Left renal cortex interstitium (tissue), 4 donors: ENCODE measurements at places on chromosomes 1 and 21. TPM values are rescaled to one million over a fixed set of nuclear protein-coding genes. Genes with fewer than 3 reads are reported as not detected.

Gene AADACL4
- polyA plus RNA-seq, result 0.97 TPM

Gene LHX8
- polyA plus RNA-seq, result not detected

Gene ERRFI1
- polyA plus RNA-seq, result 24.8 TPM

Gene LCE6A
- polyA plus RNA-seq, result not detected

Gene REN
- polyA plus RNA-seq, result 138 TPM

Gene TRABD2B
- 25.1 TPM for polyA plus RNA-seq

Gene HMGN1
- 722 TPM for polyA plus RNA-seq

Gene DNM3
- polyA plus RNA-seq, result 3.5 TPM

Gene CA6
- 0.26 TPM for polyA plus RNA-seq

Gene TRIM63
- polyA plus RNA-seq, result 0.87 TPM

Gene PIK3C2B
- 28.7 TPM for polyA plus RNA-seq

Gene NGF
- 2.0 TPM for polyA plus RNA-seq

Gene TRPM2
- 1.2 TPM for polyA plus RNA-seq

Gene NES
- 158 TPM for polyA plus RNA-seq

Gene SUSD4
- 22.9 TPM for polyA plus RNA-seq

Gene CHIA
- not detected for polyA plus RNA-seq

Gene TMEM81
- 5.0 TPM for polyA plus RNA-seq

Gene SELENOF
- 330 TPM for polyA plus RNA-seq

Gene GPR153
- 10.2 TPM for polyA plus RNA-seq

Gene PADI4
- polyA plus RNA-seq, result 0.46 TPM

Gene KCNT2
- 9.4 TPM for polyA plus RNA-seq

Gene KRTAP19-1
- not detected for polyA plus RNA-seq

Gene MROH7
- polyA plus RNA-seq, result 14.2 TPM

Gene NBPF4
- polyA plus RNA-seq, result not detected

Gene KLHDC8A
- 1.5 TPM for polyA plus RNA-seq

Gene UBXN11
- polyA plus RNA-seq, result 55.3 TPM
